ENCODE measurements at places on chromosomes 16 and 17.

DNA sequence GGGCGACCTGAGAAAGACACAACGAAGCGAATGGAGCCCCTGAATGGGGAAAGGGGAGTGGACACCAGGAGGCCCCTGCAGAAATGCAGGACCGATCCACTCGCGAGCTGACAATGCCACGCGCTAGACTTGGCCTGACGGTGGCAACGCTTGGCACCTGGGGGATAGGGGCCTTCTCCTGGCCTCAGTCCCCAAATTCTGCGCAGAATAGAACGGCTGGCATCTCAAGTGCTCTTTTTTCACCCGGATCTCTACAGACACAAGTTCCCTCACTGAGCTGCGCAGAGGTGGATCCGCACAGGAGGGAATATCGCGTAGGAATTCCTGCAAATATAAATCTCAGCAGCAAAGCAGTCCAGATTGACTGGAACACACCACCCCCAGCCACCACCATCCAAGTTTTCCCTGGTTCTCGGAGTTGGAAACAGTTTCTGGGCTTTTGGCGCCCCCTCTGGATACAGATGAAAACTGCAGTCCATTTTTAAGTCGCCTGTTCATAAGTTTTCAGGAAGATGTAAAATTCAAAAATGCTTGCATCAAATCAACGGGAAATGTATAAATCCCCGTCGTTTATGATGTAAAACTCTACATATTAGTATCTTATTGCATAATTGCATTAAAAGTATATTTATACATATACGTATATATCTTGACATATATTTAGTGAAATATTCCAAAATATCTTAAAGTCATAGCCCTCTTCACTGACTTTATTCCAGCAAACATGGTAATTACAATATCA is 2.3 kb upstream of the SOX9 start:
- peak; percentile 86 for DNase-seq

DNA sequence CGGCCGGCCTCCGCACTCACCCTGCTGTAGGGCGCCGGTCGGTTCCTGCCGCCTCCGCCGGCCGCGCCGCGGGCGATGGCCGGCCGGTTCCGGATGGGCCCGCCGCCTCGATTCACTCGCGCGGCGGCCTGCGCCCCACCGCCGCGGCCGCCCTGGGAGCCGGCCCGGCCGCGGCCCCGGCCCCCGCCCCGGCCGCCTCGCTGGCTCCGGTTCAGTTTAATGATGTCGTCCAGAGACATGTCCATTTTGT is 158 bp downstream of the ALYREF start:
- no peak for DNase-seq

GRCh38 chr16:81669473-81670350 is 109.4 kb upstream of the PLCG2 start:
- no peak for DNase-seq

- no peak for DNase-seq
Observed at GRCh38 chr17:57879437-57880085, 29.7 kb upstream of the MRPS23 start.

GRCh38 chr17:78832541-78832810 is 8.1 kb downstream of the USP36 start:
- no peak for DNase-seq

GRCh38 chr17:49201481-49201927 is 8.9 kb downstream of the GNGT2 start:
- DNase-seq: no peak

GRCh38 chr16:2331199-2331930 is 9.2 kb downstream of the ABCA3 start:
- DNase-seq: no peak

GRCh38 chr16:83701494-83701893 is 106.3 kb upstream of the HSBP1 start:
- DNase-seq: peak; percentile 88

DNA sequence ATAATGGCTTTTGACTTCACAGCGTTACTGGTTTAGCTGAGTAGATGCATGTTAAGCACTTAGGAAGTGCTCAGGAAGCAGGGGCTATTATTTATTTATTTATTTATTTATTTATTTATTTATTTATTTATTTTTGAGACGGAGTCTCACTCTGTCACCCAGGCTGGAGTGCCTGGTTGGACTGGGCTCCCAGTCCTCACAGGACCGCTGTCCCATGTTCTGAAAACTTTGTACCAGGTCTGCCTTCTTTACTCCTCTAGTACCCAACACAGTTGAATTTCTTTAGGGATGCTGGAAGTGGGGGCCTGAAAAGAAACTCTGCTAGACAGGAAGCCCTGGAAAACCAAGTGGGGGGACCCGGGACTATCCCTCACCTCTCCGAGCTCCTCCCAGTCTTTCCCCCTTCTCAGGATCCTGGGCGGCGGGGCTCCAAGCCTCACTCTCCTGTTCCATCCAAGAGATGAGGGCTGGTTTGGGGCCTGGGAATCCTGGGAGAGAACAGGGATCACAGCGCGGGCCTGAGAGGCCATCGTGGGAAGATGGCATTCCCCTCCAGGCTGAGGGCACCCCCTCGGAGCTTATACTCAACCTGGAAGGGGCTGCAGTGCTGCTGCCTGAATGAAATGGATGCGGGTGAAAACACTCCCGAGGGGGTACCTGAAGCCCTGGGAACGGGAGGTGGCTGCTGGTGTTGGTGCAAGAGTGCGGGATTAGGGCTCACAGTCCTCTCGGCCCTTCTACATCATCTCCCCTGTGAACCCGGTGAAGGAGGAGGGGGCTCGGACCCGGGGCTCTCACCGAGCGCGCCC is 674 bp downstream of the ZNF688 start:
- peak; percentile 41 for DNase-seq

GRCh38 chr16:12695454-12695853 is 108.2 kb downstream of the CPPED1 start:
- no peak for DNase-seq

All from T47D (cell line).